KG1 (cell line): ENCODE measurements at places on chromosomes 7 and 10.

GRCh38 chr7:149753375-149754233 lies 19.8 kb downstream of the ZNF467 start:
- no peak for DNase-seq

DNA sequence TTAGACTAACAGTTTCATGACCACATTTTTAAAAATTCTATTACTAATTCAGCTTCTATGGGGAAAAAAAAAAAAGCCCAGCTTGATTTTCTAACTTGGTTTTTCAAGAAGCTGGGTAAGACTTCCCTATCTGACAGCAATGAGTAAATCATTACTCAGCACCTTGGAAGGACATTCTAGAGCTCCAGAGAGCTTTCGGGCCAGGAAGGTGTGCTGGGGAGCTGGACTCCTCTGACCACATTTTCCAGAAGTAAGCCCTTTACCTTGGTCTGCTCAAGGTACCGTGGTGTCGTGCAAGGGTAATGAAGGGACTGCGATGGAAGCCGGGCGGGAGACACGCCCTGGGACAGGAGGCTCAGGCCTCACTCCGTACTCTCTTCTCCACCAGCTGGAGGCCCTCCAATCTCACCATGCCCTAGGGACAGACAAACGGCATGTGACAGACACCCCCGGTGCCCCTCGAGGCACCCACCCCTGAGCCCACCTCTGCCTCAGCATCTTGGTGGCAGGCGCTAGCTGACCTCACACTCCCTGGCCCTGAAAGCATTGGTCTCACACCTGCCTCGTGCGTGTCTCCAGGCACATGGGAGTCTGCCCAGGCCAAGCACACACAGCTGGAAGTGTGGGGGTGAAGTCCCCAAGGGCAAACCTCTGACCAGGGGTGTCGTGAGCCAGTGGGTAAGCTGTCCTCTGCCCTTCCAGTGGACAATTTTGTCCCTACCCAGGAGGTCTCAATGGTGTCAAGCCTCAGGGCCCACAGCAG lies 152.1 kb downstream of the OAT start:
- no peak for DNase-seq

DNA sequence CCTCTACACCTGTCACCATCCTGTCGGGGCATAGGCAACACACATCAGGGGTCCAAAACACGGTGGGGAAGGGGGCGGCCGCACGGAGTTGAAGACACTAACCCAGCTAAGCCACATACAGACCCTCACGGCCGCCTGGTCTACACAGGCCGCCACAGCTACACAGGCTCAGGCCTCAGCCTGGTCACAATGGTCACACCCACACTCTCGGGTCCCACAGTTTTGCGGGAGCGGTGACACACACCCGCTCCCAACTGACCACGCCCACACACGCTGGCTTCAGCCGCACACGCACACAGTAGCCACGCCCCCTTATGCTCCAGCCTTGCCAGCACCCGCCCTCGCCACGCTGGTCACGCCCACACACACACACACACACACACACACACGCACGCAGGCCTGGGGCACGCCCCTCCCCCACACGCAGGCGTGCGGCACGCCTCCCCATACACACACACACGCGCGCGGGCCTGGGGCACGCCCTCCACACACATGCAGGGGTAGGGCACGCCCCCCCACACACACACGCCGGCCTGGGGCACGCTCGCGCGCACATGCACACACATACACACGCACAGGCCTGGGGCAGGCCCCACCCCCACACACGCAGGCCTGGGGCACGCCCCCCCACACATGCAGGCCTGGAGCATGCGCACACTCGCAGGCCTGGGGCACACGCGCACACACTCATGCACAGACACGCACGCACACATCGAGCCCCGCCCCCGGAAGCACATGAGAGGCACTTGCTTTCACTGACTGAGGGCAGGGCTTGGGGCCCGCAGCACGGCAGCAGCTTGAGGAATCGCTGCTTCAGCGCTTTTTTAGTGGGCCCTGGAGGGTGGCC lies 12.3 kb upstream of the OGA start:
- DNase-seq: no peak

DNA sequence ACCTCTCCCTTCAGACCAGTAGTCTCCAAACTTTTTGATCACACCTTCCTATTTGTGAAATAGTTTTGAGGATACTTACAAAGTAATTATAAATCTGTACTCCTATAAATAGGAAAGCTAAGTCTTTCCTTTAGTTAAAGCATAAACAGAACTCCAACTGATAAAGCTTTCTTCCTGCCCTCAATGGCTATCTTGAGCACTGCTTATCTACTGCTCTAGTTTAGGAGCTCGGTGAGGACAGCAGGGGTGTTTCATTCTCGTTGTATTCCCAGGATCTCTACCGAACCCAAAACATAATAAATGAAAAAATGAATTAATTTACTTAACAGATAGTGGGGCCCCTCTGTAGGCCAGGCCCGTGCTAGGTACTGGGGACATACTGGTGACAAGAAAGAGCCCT lies 17.7 kb downstream of the SORBS1 start:
- no peak for DNase-seq

DNA sequence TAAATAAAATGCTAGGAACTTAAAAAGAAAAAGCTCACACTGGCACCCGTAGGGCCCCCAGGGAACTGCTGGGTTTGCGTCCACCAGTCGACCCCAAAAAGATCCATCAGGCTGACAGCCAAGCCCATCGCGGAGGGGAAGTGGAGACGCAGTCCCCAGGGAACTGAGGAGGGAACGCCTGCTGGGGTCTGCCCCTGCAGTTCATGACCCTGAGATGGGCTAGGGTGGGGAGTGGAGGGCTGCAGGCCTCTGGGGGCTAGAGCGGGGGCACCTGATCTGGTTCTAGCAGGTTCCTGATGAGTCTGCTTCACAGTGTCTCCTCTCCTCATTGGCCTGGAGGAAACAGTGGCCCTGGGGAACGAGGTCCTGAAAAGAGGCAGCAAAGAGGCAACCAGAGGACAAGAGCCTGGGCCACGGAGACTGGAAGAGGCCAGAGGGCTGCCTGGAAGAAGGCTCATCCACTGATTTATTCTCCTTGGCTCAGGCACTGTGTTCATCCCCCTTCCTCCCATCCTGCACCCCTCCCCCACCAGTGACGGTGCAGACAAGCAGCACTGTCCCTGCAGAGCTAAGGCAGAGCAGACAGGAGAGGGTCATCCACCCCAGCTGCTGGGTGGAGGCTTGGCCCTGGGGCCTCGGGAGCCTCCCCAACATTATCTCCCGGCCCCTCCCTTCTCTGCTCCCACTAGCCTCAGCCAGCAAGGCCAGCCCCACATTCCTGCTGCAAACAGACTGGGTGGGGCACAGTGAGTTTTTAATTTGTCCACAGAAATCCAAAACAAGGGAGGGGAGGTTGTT lies 24.7 kb upstream of the HSPA12A start:
- no peak for DNase-seq

GRCh38 chr7:123131961-123132360 lies 67.8 kb downstream of the SLC13A1 start:
- DNase-seq: no peak

DNA sequence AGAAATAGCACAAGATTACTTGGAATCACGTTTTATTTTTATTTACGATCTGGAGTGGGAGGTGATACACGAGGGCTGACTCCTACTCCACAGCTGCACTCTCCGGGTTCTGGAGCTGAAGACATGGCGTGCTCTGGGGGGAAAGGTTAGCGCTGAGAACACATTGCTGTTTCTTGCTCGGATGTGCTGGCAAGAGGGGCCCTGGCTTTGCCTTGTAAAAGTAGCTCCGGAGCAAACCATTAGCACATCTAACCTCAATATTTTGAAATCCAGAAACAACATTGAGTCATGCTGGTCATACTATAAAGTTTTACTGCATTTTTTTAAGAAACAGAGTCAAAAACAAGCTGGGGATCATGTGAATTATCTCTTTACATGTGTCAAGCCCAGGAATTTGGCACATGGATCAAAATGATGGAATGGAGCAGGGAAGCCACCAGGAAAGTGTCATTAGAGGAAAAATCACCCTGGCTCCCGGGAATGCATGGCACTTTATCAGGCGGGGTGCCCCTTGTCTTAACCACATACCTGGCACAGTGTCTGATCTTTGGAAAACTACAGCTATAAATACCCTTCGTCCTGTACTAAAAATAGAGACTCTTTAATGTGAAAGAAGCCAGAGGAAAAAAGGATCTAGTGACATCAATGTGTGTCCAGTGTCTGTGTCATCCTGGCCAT lies 31.6 kb upstream of the LYZL1 start:
- no peak for DNase-seq

DNA sequence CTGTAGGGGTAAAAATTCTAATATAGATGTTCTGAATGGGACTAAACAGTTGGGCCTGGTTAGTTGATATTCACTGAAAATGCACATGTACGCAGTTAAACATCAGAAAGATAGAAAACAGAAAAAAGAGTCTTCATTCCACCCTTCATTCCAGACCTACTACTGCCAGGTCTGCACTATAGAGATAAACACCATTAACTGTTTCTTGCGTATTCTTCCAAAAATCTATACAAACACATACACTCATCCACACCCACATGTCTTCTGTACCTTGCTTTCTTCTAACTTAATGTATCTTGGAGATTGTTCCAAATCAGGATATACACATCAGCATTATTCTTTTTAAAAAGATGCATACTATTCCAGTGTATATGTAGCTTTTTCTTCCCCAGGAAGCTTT lies 13.9 kb upstream of the CLEC2L start:
- DNase-seq: no peak

GRCh38 chr10:4473977-4474376 lies 352.0 kb upstream of the AKR1E2 start:
- DNase-seq: no peak

DNA sequence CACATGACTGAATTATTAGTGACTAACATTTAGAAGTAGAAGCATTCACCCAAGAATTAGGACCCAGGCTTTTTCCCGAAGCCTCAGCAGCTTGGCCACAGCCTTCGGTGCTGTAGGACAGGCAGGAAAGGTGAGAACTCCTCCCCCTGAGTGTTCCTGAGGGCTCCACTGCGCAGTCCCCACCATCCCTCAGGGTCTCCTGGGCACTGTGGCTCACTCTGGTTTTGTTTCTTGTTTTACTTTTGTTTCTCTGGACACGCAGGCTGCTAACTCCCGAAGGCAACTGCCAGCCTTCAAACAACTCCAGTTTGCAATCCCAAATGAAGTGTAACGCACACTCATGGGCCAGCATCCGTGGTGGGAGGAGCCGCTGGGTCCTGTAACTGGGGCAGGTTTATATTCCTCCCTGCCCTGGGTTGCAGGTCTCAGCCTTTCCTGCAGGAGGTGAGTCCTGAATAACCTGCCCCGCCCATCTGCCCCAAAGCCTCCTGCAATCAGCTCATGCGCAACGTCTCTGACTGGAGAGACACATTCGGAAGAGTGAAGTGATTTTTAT lies 492.9 kb downstream of the PTPRN2 start:
- DNase-seq: no peak

DNA sequence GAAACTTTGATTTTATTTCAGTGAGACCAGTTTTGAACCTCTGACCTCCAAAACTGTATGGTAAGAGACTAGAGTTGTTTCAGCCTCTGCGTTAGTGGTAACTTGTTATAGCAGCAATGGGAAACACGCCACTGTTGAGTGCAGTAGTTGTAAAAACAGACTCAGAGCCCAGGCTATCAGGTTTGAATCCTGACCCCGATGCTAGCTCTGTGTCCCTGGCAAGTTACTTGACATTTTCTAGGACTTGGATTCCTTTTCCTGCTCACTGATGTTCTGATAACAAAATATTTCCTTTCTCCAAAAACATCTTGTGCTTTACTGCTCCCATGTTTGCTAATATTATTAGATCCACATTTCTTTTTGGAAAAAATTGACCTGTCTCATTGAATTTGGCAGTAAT lies 131.0 kb downstream of the PLXDC2 start:
- DNase-seq: no peak

DNA sequence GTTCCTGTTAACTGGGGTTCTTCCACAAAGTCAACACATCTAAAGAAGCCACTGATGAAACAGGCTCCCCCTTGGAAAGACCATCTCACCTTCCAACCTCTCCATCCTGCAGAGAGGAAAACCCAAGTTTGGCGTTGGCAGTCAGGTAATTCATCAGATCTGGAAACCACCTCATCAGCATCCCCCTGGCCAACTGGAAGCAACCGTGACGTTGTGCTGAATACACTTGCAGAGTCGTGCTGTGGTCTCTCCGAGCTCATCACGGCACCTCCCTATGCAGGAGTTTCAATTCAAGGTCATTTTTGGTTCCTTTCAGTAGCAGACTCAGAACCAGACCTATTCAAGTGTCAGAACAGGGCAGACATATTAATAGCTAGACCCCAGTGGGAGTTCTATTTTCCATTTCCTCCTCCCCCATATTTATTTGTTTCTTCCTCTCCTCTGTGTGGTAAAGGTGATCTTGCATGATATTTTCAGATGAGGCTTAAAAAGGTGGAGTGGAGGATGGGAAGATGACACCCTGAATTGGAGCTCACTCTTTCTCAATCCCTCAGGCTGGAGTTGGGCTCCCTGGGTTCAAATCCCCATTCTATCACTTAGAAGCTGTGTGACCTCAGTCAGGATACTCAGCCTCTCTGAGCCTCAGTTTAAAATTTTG lies 149.1 kb upstream of the ADO start:
- DNase-seq: no peak

GRCh38 chr7:43926798-43927123 lies 525 bp downstream of the UBE2D4 start:
- no peak for DNase-seq

GRCh38 chr10:114862456-114862855 lies 40.9 kb downstream of the FHIP2A start:
- DNase-seq: no peak

DNA sequence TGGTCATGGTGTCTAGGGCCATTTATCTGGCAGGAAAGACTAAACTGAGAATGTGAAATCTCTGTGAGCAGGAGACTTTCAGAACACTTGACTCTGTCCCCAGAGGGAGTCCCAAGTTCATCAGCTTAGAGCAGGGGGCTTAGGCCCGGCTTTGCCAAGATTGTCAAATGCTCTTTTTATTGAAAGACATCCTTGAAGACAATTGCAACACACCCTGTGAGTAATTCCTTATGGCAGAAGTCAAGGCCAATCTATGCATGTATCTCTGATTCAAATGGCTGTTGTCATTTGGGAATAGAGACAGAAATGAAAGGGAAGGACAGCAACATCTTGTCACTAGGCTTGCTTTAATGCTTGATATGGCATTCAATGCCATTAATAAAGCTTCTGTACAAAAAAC lies 33.7 kb downstream of the BAMBI start:
- DNase-seq: no peak

DNA sequence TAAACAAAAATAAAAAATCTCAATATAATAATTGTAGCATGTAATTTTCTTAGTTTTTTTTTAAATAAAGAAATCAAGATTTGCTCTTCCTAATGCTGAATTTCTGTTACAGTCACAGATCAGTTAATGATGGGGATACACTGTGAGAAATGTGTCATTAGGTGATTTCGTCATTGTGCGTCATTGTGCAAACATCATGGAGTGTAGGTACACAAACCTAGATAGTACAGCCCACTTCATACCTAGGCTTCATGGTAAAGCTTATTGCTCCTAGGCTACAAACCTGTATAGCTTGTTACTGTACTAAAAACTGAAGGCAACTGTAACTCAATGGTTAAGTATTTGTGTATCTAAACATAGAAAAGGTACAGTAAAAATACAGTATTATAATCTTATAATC lies 74.4 kb upstream of the LSM8 start:
- DNase-seq: no peak

GRCh38 chr7:139034855-139035585 lies 822 bp downstream of the ZC3HAV1L start:
- no peak for DNase-seq
